Osteoblast (primary cell): ENCODE measurements at places on chromosomes 2 and 18. TPM values are rescaled to one million over a fixed set of nuclear protein-coding genes. Genes with fewer than 3 reads are reported as not detected.
A peak's percentile ranks its signal among the peaks of the same experiment; 100 is the strongest.

DNA sequence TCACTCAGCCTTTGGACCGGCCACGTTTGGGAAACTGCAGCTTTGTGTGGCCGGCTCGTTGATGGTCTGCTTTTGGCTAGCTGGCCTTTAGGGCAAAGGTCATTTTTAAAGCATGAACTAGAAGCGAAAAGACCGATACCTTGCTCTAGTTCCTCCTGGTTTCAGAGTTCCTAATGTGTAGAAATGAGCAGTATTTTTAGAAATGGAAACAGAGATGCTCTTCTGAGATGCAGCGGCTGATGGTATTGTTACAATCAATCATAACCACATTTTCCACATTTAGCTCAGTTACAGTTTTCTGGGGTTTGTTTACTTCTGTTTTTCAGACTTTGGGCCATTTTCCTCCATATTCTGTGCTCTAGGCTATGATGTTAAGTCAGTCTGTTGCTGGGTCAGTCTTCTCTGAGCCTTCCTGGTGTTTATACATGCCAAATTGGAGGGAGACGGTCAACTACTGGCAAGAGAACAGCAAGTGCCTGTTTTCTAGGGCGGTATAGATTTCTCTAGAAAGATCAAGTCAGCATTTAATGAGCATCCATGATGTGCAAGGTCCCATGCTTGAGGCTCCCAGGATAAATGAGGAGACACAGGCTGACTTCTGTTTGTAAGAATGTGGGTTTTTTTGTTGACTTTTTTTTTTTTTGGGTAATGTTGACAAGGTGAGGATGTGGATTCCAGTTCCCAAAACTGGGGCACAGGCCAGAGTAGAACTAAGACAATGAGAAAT, 28.0 kb downstream of the RNF144A start:
- DNase-seq, result no peak

DNA sequence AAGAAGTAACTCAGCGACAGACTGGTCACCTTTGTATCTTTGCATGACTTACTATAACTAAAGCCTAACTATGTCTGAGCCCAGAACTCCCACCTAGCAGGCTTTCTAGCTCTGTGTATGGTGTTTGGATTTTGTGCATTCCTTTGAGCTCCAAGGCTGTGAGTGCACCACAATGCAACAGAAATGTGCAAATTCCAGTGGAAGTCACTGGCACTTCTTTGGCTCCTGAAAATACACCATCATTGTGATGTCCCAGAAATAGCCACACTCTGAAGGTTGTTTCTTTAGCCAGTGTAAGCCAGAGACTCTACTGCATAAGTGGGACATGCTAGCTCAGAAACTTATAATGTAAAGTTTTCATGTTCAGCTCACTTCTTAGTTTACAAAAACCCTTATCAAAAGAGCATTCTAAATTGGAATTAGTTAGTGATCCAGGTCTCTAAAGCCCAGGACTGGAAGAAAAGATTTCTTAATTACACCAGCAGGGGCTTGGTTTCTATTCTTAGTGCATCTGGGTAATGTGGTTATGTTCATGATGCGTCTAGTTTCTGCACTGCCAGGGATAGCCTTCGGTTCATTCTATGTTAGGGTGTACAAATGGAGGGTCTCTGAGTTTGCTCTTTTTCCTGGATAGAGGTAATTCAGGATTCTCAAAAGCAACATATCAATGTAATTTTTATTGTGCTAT, 1239.5 kb upstream of the ZEB2 start:
- peak; percentile 18 for DNase-seq

- no peak for DNase-seq
Observed at GRCh38 chr2:196248467-196249094, 77.2 kb upstream of the STK17B start.

GRCh38 chr18:21808185-21808584, 67.6 kb downstream of the MIB1 start:
- no peak for DNase-seq

- DNase-seq, result no peak
Observed at GRCh38 chr2:236610991-236611821, 41.6 kb downstream of the ACKR3 start.

GRCh38 chr2:16395601-16396000, 270.0 kb downstream of the CYRIA start:
- DNase-seq, result no peak

DNA sequence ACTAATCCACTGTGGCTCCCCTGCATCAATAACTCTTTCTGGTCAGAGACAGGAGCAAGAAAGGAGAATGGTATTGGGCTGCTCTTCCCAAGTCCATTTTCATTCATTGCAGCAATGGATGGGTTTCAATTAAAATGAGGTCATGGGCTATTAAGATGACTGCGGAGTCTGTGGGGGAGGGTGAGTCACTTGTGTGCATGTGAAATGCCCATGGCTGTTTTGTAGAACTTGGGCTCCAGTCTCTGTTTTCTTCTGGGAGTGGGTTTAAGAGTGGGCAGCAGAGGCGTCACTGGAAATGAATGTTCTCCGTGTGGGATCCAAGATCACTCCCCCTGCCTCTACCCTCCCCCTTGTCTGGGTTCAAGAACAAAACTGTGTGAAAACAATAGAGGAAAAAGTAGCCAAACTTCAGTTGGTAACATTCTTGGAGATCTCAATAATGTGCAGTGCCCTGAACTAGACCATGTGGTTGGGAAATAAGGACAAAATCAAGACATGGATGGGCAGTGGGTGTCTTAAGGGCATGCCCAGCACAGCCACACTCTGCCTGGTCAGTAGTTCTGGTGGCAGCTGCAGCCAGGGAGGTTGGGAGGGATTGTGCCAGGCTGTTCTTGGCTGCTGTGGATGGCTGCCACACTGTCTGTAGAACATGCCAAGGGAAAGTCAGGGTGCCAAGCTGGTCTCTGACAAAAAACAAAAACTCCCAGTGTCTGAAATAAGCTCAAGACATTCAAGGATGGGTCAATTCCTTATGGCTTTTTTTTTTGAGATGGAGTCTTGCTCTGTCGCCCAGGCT, 68.2 kb upstream of the CXCR4 start:
- no peak for DNase-seq

DNA sequence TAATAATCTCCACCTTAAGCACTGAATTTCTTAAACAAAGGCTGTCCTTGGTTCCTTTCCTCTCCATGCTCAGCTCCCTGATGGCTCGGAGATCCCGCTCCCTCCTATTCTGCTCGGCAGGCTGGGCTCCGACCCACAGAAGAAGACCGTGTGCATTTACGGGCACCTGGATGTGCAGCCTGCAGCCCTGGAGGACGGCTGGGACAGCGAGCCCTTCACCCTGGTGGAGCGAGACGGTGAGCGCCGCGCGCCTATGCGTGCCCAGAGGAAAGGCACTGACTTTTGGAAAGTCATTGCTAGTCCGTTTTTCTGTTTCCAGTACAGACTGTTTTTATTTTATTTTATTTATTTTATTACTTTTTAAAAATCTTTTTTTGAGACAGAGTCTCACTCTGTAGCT, 9.6 kb downstream of the CNDP2 start:
- no peak for DNase-seq

DNA sequence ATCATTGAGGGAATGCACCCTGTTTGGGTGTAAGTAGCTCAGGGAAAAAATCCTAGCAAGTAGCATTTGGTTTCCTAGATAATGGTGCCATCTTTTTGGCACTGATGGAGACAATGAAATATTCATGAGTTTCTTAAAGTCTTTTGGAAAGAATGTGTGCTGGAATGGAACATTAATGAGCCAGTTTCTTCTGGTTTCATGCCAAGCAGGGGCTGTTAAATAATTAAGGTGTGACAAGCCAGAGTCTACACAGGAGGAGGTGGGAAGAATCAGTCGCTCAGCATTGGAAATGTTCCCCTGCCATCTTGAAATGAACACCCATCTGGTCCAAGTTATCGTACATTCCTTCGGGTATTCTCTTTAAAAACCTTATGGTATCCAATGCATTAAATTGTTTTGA, 457.3 kb downstream of the RIT2 start:
- no peak for DNase-seq

DNA sequence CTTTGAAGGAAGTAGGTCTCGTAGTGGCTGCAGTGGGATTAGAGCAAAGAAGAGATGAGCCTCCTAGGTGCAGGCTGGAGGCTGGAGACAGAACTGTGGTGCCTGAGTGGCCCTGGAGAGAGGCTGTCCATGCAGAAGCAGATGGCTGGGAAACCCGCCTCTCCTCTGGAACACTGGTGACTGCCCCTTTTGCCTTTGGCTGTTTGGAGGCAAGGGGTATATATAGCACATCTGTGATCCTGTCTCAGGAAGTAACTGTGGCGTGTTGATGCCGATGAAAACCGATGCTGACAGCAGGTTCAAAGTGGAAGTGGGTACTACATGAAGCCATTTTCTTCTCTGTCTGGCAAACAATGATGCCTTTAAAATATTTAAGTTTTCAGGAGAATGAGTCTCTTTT, 43.5 kb downstream of the SLC9A2 start:
- no peak for DNase-seq

DNA sequence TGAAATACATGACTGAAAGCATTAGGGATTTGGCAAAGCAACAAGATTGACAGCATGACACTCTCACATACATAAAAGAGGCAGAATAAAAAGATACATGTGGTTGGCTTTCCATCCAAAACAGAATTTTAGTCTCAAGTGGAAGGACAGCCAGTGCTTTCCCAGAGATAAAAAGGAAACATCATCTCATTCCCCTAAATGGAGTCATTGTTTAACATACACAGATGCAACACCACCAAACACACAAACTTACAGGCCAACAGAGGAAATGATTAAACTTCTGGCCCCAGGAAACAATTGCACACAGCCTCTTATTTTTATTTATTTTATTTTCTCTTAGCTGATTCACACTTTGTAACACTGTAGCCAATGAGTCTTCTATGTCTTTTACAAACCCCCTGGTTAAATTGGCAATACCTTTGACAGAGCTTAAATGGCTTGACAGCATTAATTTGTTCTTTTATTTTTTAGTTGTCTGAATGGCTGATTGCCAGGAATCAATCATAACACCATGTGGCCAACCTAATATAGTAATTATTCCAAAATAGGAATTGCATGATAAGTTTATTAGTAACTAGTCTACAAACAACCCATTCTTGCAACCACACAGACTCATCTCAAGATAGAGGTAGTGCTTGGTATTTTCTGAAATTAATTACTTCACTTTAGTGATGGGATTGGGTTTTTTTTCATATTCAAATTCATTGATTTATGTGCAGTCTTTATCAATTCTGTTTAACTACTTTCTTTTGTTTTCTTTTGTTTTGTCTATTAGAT, 190.5 kb downstream of the RND3 start:
- DNase-seq, result no peak

- DNase-seq, result peak; percentile 54
Observed at GRCh38 chr18:47758000-47758399, 172.5 kb downstream of the SMAD2 start.

GRCh38 chr2:127942002-127942401, 56.2 kb upstream of the AMMECR1L start:
- DNase-seq, result no peak

DNA sequence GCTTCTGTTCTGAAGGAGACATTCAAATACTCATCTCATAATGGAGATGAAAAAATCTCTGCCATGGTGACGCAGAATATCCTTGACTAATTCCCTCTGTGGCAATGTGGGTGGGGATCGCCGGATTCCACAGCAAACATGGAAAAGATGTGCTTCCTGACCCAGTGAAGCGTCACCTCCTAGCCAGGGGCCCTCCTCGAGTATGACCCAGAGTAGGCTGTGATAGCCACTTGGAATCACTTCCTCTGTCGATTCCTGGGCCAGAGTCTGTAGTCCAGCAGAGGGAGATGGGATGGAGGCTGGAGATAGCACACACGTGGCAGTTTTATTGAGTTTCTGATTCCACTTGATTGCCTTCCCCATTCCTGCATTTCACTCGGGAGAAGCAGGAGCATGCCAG, 36.8 kb downstream of the DRC1 start:
- peak; percentile 86 for DNase-seq

DNA sequence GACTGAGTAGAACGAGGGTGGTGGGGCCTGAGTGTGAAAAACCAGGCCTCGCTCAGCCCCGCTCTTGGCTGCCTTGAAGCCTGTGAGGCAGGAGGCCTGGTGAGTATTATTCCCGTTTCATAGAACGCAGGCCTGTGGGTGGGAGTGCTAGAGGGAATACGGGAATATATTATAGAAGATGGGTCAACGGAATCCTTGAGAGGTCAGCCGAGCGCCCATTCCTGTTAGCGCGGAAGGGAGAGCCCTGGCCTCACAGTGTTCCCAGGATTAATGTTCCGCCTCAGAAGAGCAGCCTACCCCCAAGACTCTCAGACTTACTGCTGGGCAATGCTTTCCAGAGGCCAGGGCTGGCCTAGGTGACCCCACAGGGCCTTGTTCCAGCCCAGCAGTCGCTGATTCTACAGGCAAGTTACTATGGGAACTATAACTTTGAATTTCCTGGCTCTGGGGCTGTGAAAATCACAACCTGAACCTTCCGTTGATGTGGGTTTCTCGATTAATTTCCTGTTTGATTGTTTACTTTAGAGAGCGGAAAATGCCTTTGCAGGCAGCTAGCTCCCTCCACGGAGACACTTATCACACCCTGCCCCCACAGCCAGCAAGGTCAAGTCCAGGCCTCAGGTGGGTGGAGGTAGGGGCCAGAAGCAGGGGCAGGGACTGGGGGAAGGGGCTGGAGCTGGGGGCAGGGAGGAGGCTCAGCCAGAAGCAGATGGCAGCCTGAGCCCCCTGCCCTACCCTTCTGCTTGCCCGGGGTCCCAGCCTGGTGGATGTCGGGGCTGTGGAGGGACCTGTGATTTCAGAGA, 108.3 kb downstream of the SMAD7 start:
- DNase-seq, result peak; percentile 37

- DNase-seq, result no peak
Observed at GRCh38 chr2:239008004-239008403, 160.1 kb downstream of the TWIST2 start.

DNA sequence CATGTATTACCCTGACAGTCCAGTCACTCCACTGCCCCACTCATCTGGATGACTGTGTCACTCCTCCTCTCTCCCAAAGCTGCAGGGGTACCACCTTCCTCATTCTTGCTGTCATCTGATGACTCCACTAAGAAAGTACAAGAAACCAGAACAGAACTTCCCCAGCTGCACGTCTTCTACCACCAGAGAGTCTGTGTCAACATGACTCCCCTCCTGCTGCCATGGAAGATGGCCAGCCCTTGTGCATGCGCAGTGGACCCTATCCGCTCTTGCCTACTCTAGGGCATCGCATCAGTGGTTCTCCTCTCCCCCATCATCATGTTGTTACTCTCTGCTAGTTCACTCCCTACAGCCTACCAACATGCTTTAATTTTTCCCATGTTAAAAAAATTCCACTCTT, 14.5 kb upstream of the ST8SIA3 start:
- no peak for DNase-seq

- DNase-seq, result no peak
Observed at GRCh38 chr18:939958-940357, 35.3 kb downstream of the ADCYAP1 start.

GRCh38 chr2:109601783-109602182, 12.0 kb downstream of the SEPTIN10 start:
- DNase-seq, result peak; percentile 15

The LYG2 gene
- not detected in 2 replicates for total RNA-seq

The SALL3 gene
- total RNA-seq, result not detected in 2 replicates

The FAM228A gene
- 1.4 and 1.5 TPM in 2 replicates for total RNA-seq

The TLX2 gene
- under 0.01 and 0.36 TPM in 2 replicates for total RNA-seq

The ANKRD62 gene
- not detected in 2 replicates for total RNA-seq

The CD207 gene
- not detected in 2 replicates for total RNA-seq

The SPP2 gene
- not detected in 2 replicates for total RNA-seq

The ANKRD29 gene
- total RNA-seq, result 9.8 and 20.9 TPM in 2 replicates

The CRYBA2 gene
- total RNA-seq, result not detected in 2 replicates

The SERPINB7 gene
- total RNA-seq, result 0.36 and 0.88 TPM in 2 replicates
